ENCODE measurements at places on chromosomes 1 and 21. TPM values are rescaled to one million over a fixed set of nuclear protein-coding genes. Genes with fewer than 3 reads are reported as not detected.
A peak's percentile ranks its signal among the peaks of the same experiment; 100 is the strongest.

GRCh38 chr1:65630855-65631254 is 161.8 kb upstream of the PDE4B start:
- no peak for DNase-seq
- H3K27ac ChIP-seq: no peak overlapping the region
- H3K4me1 ChIP-seq: no peaks in the 10 kb centered on the region
- H3K27me3 ChIP-seq: no peaks in the 10 kb centered on the region

Gene GPR153
- total RNA-seq: 0.15 TPM

Gene CORT
- total RNA-seq: not detected

- no peak for DNase-seq
- no peaks in the 10 kb centered on the region for H3K36me3 ChIP-seq
- peaks cover 18% of the 10 kb centered on the region for H3K4me1 ChIP-seq
Observed at GRCh38 chr1:35706846-35707600, 11.7 kb downstream of the C1orf216 start.

Gene DPYD
- total RNA-seq: 87.3 TPM

- H3K27me3 ChIP-seq: peaks cover 42% of the 10 kb centered on the region
- peak within 1 kb of the TSS; percentile 34 for H3K4me3 ChIP-seq
- peaks cover 10% of the 10 kb centered on the region for H3K4me1 ChIP-seq
- no peak within 1 kb of the TSS for H3K27ac ChIP-seq
Observed at GRCh38 chr1:83998498-83999315, at the start of gene TTLL7. TTLL7 (minus strand) TSS chr1:83999132; CDS start chr1:83952211, 46,921 bp downstream.

Gene OR2T2
- not detected for total RNA-seq

DNA sequence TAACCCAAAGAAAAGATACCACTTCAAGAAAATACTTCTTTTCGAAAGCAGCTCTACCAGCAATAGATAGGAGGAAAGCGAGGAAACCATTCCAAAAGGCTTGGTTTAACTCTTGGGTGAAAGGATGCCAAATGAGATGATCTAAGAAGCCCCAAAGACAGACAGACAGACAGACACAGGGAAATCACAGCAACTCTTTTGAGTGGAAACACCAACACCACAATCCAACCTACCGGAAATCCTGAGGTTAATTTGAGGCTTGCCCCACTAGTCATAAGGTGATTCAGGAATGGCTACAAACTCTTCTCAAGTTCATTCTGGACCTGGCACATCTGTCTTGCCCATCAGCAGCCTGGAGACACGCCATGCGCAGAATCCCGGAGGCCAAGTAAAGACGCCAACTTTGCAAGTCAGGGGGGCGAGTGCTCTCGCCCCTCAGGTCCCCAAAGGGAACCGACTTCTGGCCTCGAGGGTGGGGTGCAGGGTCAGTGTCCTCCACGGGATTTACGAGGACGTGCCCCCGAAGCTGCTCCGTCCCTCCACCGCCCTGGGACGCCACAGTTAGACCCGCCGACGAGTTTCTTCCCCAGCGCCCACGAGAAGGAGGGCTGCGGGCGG is 778 bp downstream of the EVI5 start:
- H3K4me1 ChIP-seq: peaks cover 21% of the 10 kb centered on the region
- peak; percentile 66 for DNase-seq
- peaks cover 3% of the 10 kb centered on the region for H3K27me3 ChIP-seq
- H3K36me3 ChIP-seq: no peaks in the 10 kb centered on the region
- H3K27ac ChIP-seq: no peak overlapping the region
- H3K4me3 ChIP-seq: peak overlapping the region; percentile 54

Measured in CD4-positive, CD25-positive, alpha-beta regulatory T cell (primary cell).